ENCODE measurements at places on chromosomes 5 and 9.

- no peak for DNase-seq
These were observed 30.4 kb downstream of the ELL2 start for GRCh38 chr5:95931079-95931833.

GRCh38 chr9:34710023-34710422 lies at the start of gene CCL21:
TSS of gene CCL21 (minus strand) at chr9:34710136. CDS start at chr9:34710066, 70 bp downstream.
- DNase-seq, result no peak

GRCh38 chr9:91395106-91395552 lies 28.5 kb downstream of the NFIL3 start:
- DNase-seq, result no peak

GRCh38 chr9:17614903-17615302 lies 36.0 kb downstream of the SH3GL2 start:
- no peak for DNase-seq

Data from Kasumi-1 (cell line).